Fibroblast of skin of back (primary cell): ENCODE measurements at places on chromosomes 3 and 15.

- DNase-seq = no peak
Measured at GRCh38 chr3:33795856-33796536, 2.4 kb upstream of the PDCD6IP start.

DNA sequence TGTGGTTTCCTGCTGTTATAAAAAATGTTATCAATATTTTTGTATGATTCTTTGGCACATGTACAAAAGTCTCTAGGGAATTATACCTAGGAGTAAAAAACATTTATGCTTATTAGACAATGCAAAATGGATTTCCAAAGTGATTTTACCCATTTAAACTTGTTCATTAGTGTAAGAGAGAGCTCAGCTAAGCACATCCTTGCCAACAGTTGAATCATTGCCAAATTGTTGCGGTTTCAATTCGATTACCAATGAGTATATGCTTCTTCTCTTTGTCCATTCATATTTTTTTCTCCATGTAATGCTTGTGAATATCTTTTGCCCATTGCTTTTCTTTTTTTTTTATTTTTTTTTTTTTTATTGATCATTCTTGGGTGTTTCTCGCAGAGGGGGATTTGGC, 17.2 kb downstream of the CASR start:
- no peak for DNase-seq

DNA sequence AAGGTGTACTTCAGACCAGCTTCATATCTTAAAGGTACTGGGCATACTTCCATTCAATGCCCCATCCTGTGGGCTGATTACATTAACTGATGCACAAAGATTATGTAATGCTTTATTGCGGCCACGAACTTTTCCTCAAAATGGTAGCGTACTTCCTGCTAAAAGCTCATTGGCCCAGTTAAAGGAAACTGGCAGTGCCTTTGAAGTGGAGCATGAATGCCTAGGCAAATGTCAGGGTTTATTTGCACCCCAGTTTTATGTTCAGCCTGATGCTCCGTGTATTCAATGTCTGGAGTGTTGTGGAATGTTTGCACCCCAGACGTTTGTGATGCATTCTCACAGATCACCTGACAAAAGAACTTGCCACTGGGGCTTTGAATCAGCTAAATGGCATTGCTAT, 3.4 kb downstream of the SKIL start:
- DNase-seq = no peak

DNA sequence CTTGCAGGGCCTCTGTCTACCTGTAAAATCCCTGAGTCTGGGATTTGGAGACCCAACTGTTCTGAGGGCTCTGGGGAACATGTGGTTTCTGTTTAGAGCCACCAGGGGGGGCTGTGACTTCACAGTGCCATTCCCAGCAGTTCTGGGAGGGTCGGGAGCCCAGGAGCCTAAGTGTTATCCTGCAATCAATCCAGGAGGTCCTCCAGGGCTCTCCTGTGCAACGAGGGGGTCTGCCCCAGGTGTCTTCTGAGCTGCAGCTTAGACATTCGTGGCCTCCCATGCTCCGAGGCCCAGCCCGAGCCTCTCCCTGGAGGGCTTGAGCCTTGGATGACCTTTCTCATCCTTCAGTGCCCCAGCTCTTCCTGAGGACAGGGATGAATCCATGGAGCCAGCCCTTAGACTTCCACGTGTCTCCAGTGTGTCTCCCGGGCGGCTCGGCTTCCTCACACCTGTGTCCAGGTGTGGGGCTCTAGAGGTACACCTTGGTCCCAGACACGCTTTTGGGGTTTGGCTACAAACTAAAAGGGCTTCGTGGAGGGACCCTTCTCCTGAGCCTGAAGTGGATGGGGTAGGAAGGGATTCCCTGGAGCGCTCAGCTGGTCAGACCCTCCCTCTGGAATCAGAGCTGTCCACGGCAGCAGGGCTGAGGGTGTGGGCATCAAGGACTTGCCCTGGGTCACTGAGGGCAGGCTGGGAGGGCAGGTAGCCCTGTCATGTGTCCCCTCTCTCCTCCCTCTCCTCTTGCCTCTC, 20.3 kb upstream of the ABTB1 start:
- peak; percentile 59 for DNase-seq

DNA sequence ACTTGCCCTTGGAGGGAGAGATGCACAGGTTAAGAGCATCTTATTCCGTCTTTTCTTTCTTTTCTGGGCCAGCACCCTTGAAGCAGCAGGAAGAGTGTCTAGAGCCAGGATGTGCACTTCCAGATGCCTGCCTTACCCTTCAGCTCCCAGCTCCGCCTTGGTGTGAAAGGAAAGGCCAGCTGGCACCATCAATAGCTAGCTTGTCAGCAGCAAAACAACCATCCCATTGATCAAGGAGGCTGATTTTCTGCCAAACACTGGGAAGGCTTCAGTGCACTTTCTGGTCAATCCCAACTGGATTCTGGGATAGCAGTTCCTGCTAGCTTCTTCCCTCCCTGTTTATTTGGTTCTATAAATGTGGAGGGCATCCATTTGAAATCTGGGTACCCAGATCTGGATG, 110.9 kb upstream of the GALNT15 start:
- DNase-seq = no peak
